Hepatocyte (in vitro differentiated cells): ENCODE measurements at places on chromosomes 4 and X. TPM values are rescaled to one million over a fixed set of nuclear protein-coding genes. Genes with fewer than 3 reads are reported as not detected.

The PHEX gene
- total RNA-seq = 0.27 and 0.84 TPM in 2 replicates

- no peaks in the 10 kb centered on the region for H3K4me1 ChIP-seq
- no peak for DNase-seq
- no peak overlapping the region for H3K27ac ChIP-seq
- no peaks in the 10 kb centered on the region for H3K36me3 ChIP-seq
Observed at GRCh38 chr4:56671860-56672259, 9.2 kb downstream of the HOPX start.

The SPANXA2 gene
- not detected in 2 replicates for total RNA-seq

The HELT gene
- total RNA-seq = not detected in 2 replicates

DNA sequence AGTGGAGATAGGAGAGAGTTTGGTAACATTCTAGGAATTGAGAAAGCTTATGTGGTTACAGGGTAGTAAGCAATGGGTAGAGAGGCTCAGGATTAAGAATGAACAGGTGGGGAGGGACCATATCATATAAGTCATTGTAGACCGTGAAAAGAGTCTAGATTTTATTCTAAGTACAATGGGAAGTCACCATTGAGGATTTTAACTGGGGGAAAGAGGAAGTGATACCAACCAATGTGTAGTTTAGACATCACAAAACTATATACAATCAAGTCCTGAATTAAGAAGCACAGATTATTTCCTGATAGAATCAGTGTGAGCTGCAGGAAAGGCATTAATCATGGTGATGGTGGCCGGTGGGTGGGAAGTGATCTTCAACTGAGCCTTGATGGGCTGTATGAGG lies 178.3 kb upstream of the ZIC3 start:
- no peaks in the 10 kb centered on the region for H3K36me3 ChIP-seq
- no peak overlapping the region for H3K27ac ChIP-seq
- no peak overlapping the region for H3K4me3 ChIP-seq

The SH3BP2 gene
- total RNA-seq = 15.0 and 25.7 TPM in 2 replicates

GRCh38 chrX:14062524-14062923 lies 32.8 kb upstream of the GEMIN8 start:
- no peak overlapping the region for H3K4me3 ChIP-seq
- no peak for DNase-seq

The GRID2 gene
- total RNA-seq = 2.4 and 3.5 TPM in 2 replicates

- H3K4me1 ChIP-seq = no peaks in the 10 kb centered on the region
- DNase-seq = no peak
- H3K36me3 ChIP-seq = no peaks in the 10 kb centered on the region
- H3K27ac ChIP-seq = no peak overlapping the region
Observed at GRCh38 chr4:7078025-7078424, 10.2 kb upstream of the GRPEL1 start.

GRCh38 chrX:153865321-153865580 lies 20.7 kb downstream of the L1CAM start:
- no peak for DNase-seq
- no peaks in the 10 kb centered on the region for H3K4me1 ChIP-seq
- H3K4me3 ChIP-seq = no peak overlapping the region
- no peak overlapping the region for H3K27ac ChIP-seq
- no peaks in the 10 kb centered on the region for H3K36me3 ChIP-seq

GRCh38 chr4:155587766-155588165 lies 78.9 kb upstream of the GUCY1A1 start:
- no peaks in the 10 kb centered on the region for H3K4me1 ChIP-seq
- no peaks in the 10 kb centered on the region for H3K36me3 ChIP-seq
- no peak overlapping the region for H3K27ac ChIP-seq
- DNase-seq = no peak

DNA sequence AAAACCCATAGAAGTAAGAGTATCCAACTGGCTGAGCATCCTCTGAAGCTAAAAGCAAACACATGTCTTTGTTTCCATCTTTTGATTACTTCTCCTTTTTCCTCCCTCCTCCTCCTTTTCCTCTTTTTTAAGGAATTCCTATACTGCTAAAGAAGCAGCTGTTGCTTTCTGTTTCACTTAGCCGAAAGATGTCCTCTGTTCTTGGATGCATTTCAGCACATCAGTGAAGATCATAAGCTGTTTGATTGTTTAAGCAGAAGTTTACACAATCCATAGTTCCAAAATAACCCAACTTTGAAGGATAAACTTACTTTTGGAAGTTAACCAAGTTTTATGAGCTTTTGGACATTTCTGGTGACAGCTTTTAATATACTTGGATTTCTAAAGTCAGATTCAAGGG lies 55.1 kb upstream of the TNIP3 start:
- DNase-seq = no peak
- H3K4me1 ChIP-seq = peaks cover 15% of the 10 kb centered on the region
- H3K36me3 ChIP-seq = no peaks in the 10 kb centered on the region
- H3K27ac ChIP-seq = peak overlapping the region; percentile 26
- no peaks in the 10 kb centered on the region for H3K27me3 ChIP-seq

DNA sequence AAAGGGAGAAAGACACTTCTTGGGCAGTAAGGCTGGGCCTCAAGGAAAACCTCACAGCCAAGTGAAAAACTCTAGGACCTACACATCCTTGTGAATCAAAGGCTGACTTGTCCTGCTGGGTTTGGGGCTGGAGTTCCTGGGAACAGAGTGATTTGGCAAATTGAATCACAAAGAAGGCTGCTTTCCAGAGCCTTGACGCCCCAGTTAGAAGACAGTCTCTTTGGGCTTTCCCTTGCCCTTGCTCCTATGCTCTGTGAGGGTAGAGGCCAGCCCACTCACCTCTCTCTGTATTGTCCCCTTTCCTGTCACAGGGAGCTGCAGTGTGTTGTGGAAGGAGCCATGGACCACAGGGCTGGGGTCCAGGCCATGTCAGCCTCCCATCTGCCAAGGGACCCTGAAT lies 9.6 kb downstream of the AMER1 start:
- H3K4me1 ChIP-seq = no peaks in the 10 kb centered on the region
- no peaks in the 10 kb centered on the region for H3K36me3 ChIP-seq
- DNase-seq = no peak
- H3K27me3 ChIP-seq = no peaks in the 10 kb centered on the region
- H3K27ac ChIP-seq = no peak overlapping the region
- no peak overlapping the region for H3K4me3 ChIP-seq
